ENCODE measurements at places on chromosomes 1 and 21. TPM values are rescaled to one million over a fixed set of nuclear protein-coding genes. Genes with fewer than 3 reads are reported as not detected.

Gene ETV3L
- total RNA-seq = not detected

Gene S100A2
- total RNA-seq = 7,785 TPM

Gene C1orf116
- 67.3 TPM for total RNA-seq

Gene CRNN
- not detected for total RNA-seq

Gene IVL
- total RNA-seq = 10.2 TPM

Gene FCRLB
- total RNA-seq = 0.78 TPM

Gene HHIPL2
- total RNA-seq = 0.08 TPM

Gene CHIA
- not detected for total RNA-seq

Gene CFAP107
- not detected for total RNA-seq

Gene SNRNP40
- 47.5 TPM for total RNA-seq

Gene NPHS2
- total RNA-seq = not detected

Gene LRRN2
- not detected for total RNA-seq

Gene F13B
- total RNA-seq = not detected

Gene OLFML3
- total RNA-seq = 0.31 TPM

Gene NUP210L
- not detected for total RNA-seq

Gene BNIPL
- 7.6 TPM for total RNA-seq

Gene CXADR
- total RNA-seq = 11.7 TPM

Gene CELA2B
- not detected for total RNA-seq

Gene IQGAP3
- 13.4 TPM for total RNA-seq

Measured in hair follicular keratinocyte (primary cell).